Endothelial cell of umbilical vein (primary cell): ENCODE measurements at places on chromosomes 5 and 9. TPM values are rescaled to one million over a fixed set of nuclear protein-coding genes. Genes with fewer than 3 reads are reported as not detected.

DNA sequence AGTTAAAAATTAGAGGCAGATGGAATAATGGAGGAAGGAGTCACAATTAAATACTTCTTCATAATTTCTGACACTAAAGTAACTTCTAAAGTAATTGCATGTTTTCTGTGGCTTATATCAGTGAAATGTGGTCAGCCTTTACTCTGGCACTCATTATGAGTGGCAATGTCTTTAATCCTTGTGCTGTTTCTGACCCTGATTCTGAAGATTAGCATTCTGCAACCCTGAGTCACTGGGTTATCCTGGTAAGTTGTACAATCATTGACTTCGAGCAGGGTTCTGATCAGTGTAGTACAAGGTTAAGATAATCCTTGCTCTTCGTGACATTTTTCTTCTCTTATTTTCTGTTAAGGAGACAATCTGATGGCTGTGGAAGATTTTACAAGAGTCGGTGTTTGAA lies 379.4 kb upstream of the RORB start:
- H3K27ac ChIP-seq = no peak overlapping the region
- H3K36me3 ChIP-seq = no peaks in the 10 kb centered on the region
- DNase-seq = no peak
- no peaks in the 10 kb centered on the region for H3K27me3 ChIP-seq
- no peak overlapping the region for H3K4me3 ChIP-seq

- H3K4me3 ChIP-seq = no peak overlapping the region
- peaks cover 49% of the 10 kb centered on the region for H3K4me1 ChIP-seq
- DNase-seq = no peak
- H3K27me3 ChIP-seq = no peaks in the 10 kb centered on the region
- H3K27ac ChIP-seq = no peak overlapping the region
Measured at GRCh38 chr5:132418881-132419280, 49.4 kb downstream of the SLC22A5 start.

DNA sequence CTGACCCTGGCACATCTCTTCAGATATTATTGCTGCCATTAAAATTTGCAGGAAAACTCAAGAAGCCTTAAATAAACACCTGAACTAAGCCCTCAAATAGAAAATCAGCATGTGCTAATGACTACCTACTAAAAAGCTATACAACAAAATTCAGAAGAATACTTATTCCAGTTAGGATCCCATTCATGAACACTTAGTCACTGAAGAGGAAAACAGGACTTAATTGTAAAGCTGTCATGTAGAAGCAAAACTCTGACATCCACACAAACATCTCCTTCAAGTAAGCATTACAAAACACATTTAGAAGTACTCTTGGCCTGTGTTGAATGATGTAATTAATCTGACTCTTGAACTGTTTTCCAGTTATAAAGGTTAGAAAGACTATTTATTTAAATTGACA lies 19.9 kb downstream of the ELL2 start:
- no peaks in the 10 kb centered on the region for H3K27me3 ChIP-seq
- no peak overlapping the region for H3K27ac ChIP-seq
- H3K4me1 ChIP-seq = peaks cover 6% of the 10 kb centered on the region
- no peaks in the 10 kb centered on the region for H3K36me3 ChIP-seq
- no peak overlapping the region for H3K4me3 ChIP-seq
- DNase-seq = no peak

GRCh38 chr5:73387149-73387591 lies 61.4 kb downstream of the FOXD1 start:
- H3K4me3 ChIP-seq = no peak overlapping the region
- peaks cover 68% of the 10 kb centered on the region for H3K27me3 ChIP-seq
- no peak overlapping the region for H3K27ac ChIP-seq
- no peaks in the 10 kb centered on the region for H3K36me3 ChIP-seq
- peaks cover 2% of the 10 kb centered on the region for H3K4me1 ChIP-seq

Gene ADGRV1
- total RNA-seq = 0.11 and 0.12 TPM in 2 replicates

GRCh38 chr9:2241461-2241835 lies 226.3 kb downstream of the SMARCA2 start:
- peaks cover 14% of the 10 kb centered on the region for H3K4me1 ChIP-seq
- peaks cover 2% of the 10 kb centered on the region for H3K27me3 ChIP-seq
- no peaks in the 10 kb centered on the region for H3K36me3 ChIP-seq
- H3K27ac ChIP-seq = peak overlapping the region; percentile 27

DNA sequence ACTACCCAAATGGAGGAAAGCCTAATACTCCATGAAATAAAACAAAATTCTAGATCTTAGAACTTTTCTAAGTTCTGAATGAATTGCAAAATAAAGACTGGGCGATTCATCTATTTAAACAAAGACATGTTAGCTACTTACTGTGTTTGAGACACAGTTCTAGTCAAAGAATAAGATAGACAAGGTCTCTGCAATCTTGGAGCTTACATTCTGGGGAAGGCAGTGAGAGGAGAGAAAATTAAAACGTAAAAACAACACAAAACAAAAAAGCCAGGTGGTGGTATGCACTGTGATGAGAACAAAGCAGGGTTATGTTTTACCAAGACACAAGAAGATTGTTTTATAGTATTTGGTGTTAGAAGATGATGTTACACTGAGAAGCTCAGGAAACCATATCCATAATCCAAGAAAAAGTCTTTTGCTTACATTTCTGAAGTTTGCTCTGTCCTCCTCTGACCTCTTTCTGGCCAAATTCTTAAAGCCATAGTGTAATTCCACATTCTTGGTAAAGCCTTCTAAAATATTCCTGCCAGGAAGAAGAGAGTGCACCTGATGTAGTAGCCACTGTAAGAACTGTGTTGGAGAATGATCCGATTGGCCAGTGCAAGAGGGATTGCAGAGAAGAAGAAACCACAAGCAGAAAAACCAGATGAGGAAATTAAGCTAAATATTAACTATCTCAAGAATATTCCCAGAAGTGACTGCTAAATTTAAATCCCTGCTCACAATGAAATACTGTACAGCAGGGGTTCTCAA lies 218.4 kb downstream of the PCSK1 start:
- no peaks in the 10 kb centered on the region for H3K4me1 ChIP-seq
- H3K36me3 ChIP-seq = no peaks in the 10 kb centered on the region
- no peak overlapping the region for H3K4me3 ChIP-seq

Gene ALDOB
- total RNA-seq = not detected in 2 replicates

DNA sequence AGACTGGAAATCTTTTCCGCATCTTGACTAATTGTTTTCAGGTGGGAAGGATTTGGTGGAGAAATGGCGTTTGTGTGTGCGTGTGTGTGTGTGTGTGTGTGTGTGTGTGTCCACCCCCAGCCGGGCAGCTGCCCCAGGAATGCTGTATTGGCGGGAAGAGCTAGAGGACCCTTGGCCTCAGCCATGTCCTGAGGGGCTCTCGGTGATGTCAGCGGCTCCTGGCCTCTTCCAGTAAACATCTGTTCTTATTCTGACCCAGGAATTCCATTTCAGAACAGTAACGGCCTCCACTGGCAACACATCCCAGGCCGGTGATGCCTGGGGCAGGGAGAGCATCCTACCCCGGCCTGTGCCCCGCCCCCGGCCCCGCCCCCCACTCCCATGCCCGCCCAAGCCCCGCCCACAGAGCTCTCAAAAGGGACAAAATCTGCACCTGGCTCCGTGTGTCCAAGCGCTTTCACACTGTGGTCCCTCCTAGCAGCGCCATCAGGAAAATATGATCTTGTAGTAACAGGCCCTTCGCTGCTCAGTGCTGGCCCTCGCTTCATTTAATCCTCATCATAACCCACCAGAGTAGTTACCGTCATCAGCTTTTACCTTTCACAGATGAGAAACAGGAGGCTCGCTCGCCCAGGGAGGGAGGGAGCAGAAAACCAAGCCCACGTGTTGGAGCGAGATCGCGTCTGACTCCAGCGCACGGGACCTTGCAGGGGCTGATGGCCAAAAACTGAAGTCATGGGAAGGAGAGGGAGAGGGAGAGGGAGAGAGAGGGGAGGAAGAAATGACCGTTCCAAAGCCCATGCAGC lies 18.9 kb downstream of the ADAMTS2 start:
- H3K4me3 ChIP-seq = no peak overlapping the region
- no peaks in the 10 kb centered on the region for H3K27me3 ChIP-seq
- no peaks in the 10 kb centered on the region for H3K4me1 ChIP-seq
- DNase-seq = no peak
- H3K36me3 ChIP-seq = no peaks in the 10 kb centered on the region

Gene C9orf43
- 0.66 and 0.88 TPM in 2 replicates for total RNA-seq

DNA sequence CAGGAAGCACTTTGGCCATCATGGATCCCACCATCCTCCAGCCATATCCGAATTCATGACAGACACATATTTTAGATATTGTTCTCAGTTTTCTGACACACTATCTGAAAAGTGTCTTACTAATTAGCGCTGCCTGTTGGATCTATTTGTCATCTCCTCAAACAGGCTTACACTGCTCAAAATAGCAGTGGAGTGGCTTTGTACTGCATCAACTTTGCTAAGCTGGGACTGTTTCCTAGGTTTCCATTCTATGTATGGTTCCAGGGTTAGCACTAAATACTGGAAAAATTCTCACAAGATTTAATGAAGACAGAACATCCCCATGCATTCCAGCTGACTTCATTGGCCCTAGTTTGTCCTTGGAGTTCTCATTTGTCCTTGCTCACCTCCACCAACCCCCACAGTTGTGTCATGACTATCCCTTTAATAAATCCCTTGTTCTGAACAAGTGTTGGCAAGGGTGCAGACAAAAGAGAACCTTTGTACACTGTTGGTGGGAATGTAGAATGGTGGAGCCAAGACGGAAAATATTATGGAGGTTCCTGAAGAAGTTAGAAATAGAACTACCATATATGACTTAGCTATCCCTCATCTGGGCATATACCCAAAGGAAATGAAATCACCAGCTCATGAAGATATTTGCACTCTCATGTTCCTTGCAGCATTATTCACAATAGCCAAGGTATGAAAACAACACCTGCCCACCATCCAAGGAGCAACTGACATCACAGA lies 136.5 kb upstream of the RAI14 start:
- H3K4me1 ChIP-seq = peaks cover 34% of the 10 kb centered on the region
- H3K4me3 ChIP-seq = no peak overlapping the region

Gene TMEM8B
- 2.5 and 2.9 TPM in 2 replicates for total RNA-seq

GRCh38 chr5:115190388-115190787 lies 20.7 kb upstream of the TRIM36 start:
- H3K27ac ChIP-seq = no peak overlapping the region
- H3K4me1 ChIP-seq = no peaks in the 10 kb centered on the region
- peaks cover 6% of the 10 kb centered on the region for H3K27me3 ChIP-seq

Gene SPARC
- 3,114 and 3,174 TPM in 2 replicates for total RNA-seq

GRCh38 chr5:176490301-176490700 lies 42.1 kb downstream of the FAF2 start:
- no peak for DNase-seq
- H3K36me3 ChIP-seq = peaks cover 33% of the 10 kb centered on the region
- no peaks in the 10 kb centered on the region for H3K4me1 ChIP-seq
- H3K4me3 ChIP-seq = no peak overlapping the region

Gene FOXD4L4
- total RNA-seq = 0.15 and 0.39 TPM in 2 replicates

DNA sequence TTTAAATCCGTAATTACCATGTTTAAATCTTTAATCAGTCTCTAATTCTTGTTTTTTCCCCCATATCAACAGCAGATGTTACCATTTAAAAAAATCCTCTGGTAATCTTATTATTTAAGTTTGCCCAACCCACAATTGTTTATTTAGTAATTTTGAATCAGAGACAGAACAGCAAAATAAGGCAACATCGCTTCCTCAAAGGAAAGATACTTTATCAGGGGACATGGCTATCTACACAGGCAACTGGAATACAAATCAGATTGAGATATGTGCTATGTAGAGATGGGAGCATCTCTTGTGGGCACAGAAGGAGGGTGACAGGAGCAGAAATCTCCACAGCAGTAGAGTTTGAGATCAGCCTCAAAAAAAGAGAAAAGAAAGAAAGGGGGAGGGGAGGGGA lies 674.4 kb downstream of the SEMA5A start:
- H3K27ac ChIP-seq = no peak overlapping the region
- no peaks in the 10 kb centered on the region for H3K27me3 ChIP-seq
- H3K36me3 ChIP-seq = no peaks in the 10 kb centered on the region
- no peak for DNase-seq

DNA sequence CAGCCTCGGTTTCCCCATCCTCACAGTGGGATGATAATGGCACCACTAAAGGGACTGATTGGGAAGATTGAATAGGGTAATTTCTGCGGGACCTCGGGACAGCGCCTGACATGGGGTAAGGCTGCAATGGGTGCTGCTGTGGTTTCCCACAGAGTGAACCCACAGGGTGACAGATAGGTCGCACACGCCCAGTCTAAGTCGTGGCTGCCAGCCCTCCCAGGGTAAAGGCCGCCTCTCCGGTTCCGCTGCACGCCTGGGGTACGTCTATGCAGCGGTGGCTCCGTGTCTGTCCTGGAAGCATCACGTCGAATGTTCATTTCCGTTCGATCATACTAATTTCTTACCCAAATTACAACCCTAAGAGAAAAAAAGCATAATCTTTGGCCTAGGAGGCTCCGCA lies 631 bp downstream of the CFAP77 start:
- no peak overlapping the region for H3K27ac ChIP-seq
- peaks cover 11% of the 10 kb centered on the region for H3K4me1 ChIP-seq
- H3K27me3 ChIP-seq = peaks cover 24% of the 10 kb centered on the region
- no peak overlapping the region for H3K4me3 ChIP-seq
- no peak for DNase-seq

DNA sequence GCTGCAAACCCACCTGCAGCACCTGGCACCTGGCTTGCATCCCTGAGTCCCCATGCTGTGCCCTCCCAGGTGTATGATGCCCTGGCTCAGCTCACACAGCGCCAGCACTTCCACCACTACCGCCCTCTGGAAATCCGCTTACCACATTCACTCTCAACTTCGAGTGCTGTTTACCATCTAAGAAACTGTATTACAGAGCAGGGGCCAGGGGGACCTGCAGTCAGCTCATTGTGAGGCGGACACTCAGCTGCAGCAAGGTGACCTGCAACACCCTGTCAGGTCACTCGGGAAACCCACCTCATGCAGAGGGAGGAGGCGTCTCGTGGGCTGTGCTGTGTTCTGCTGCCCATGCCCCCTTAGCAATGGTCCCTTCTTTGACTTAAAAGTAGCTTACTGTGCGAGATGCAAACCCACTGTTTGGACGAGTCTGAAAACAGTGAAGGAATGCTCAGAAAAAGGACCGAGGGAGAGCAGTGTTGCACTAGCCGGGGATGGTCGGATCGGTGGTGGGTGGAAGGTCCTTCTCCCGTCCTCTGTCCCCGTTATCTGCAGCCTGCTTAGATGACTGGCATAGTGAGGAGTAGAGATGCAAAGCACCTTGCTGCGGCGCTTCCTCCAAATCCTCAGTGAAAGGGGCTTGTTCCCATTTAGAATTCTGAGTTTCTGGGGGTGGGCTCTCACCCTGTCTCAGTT lies 55.2 kb upstream of the CTSL start:
- H3K27ac ChIP-seq = no peak overlapping the region
- no peak overlapping the region for H3K4me3 ChIP-seq
- H3K27me3 ChIP-seq = no peaks in the 10 kb centered on the region
- peaks cover 2% of the 10 kb centered on the region for H3K36me3 ChIP-seq

GRCh38 chr5:62701036-62701435 lies 122.4 kb downstream of the LRRC70 start:
- DNase-seq = no peak
- H3K36me3 ChIP-seq = no peaks in the 10 kb centered on the region
- H3K27ac ChIP-seq = no peak overlapping the region
- no peaks in the 10 kb centered on the region for H3K4me1 ChIP-seq
- H3K27me3 ChIP-seq = no peaks in the 10 kb centered on the region

- no peaks in the 10 kb centered on the region for H3K27me3 ChIP-seq
- no peaks in the 10 kb centered on the region for H3K36me3 ChIP-seq
- H3K4me3 ChIP-seq = no peak overlapping the region
- H3K4me1 ChIP-seq = no peaks in the 10 kb centered on the region
- no peak overlapping the region for H3K27ac ChIP-seq
- DNase-seq = no peak
Measured at GRCh38 chr9:105333076-105333475, 88.6 kb downstream of the SLC44A1 start.
